MV-4-11 (cell line): ENCODE measurements at places on chromosomes 5 and 9.
A peak's percentile ranks its signal among the peaks of the same experiment; 100 is the strongest.

GRCh38 chr5:116695681-116696080, 121.1 kb upstream of the SEMA6A start:
- no peak for DNase-seq

GRCh38 chr9:104682642-104683041, 11.7 kb upstream of the OR13D1 start:
- peak; percentile 53 for DNase-seq

GRCh38 chr5:62477801-62478200, 65.2 kb downstream of the IPO11 start:
- peak; percentile 18 for DNase-seq

DNA sequence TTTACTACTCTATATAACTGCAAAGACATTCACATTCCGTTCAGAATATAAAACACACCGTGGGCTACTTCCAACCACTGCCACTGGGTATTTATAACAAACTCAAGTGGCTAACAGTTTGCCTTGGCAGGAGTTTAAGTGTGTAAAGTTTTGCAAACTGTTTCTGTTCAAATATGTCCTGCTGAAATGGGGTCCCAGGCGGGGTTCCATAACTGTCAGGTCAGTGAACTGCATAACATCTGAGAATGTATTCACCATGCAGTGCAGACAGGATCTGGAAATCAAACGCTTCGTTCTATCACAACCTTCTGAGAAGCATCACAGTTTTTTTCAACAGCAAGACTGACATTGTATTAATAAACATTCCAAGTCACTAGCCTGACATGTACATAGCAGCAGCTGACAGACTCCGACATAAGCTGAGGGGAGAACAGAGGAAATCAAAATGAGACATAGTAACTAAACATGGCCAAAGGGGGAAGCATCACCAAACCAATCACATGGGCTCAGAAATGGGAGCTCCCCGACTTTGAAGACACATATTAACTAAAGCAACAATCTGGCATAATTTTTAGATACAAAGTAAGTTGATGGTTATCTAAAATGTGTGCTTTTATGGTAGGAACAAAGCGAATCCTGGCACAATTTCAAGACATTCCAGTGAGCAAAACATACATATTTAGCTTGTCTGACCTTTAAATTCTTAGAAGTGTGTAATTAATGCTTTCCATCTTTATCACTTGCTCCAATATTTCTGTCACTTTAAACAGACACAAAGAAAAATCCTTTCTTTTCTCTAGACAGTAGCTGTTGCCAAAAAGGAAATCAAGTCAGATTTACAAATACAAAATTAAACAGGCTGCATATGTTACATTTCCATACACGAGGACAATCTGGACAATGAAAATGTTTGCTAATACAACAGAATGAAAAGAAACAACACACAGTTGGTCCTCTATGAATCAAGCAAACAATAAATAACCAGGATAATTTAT, 156.8 kb downstream of the MAPKAP1 start:
- DNase-seq = no peak

DNA sequence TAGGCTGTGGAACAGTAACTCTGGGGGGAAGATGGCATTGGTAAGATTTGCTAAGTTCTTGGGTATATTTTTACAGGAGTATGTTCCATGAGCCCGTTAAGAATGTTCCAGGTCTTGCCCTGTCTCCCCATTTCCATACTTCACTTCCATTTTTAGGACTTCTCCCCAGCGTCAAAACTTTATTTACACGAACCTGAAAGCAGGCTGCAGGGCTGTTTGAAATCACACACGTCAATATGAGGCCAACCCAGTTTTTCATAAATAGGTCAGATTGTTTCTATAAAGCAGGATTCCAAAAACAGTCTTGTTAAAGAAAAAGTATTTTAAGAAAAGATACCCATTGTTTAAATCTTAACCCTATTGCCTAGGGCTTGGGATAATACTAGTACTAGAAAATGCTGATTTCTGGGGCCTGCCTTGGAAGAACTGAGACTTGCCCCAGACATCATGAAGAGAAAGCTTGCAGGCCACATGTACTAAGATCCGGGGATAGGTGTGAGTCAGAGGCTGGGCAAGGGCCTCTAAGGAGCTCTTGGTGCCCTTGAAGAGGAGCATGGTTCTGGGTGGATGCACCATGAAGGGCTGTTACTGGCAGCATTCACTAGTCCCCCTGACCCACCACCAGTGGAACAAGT, 24.2 kb downstream of the TRIO start:
- peak; percentile 11 for DNase-seq

GRCh38 chr5:32595118-32595517, 9.8 kb downstream of the SUB1 start:
- DNase-seq = no peak

DNA sequence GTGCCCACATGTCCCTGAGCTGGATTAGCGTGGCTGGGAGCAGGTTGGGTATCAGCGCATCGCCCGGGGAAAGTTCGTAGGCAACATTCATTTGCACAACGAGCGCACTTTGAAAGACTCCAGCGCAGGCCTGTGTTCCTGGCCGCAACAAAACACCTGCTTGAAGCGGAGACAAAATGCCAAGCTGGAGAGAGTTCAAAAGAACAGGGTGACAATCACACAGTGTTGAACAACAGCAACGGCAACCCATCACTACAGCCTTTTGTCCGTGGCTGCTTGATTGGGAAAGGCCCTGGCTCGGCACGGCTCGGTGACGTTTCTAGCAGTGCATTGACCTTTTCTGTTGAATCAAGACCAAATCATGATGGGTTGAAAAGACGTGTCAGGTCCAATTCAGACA, 336.3 kb downstream of the IRX1 start:
- DNase-seq = no peak

GRCh38 chr5:151706906-151707305, 20.2 kb upstream of the SPARC start:
- DNase-seq = no peak

DNA sequence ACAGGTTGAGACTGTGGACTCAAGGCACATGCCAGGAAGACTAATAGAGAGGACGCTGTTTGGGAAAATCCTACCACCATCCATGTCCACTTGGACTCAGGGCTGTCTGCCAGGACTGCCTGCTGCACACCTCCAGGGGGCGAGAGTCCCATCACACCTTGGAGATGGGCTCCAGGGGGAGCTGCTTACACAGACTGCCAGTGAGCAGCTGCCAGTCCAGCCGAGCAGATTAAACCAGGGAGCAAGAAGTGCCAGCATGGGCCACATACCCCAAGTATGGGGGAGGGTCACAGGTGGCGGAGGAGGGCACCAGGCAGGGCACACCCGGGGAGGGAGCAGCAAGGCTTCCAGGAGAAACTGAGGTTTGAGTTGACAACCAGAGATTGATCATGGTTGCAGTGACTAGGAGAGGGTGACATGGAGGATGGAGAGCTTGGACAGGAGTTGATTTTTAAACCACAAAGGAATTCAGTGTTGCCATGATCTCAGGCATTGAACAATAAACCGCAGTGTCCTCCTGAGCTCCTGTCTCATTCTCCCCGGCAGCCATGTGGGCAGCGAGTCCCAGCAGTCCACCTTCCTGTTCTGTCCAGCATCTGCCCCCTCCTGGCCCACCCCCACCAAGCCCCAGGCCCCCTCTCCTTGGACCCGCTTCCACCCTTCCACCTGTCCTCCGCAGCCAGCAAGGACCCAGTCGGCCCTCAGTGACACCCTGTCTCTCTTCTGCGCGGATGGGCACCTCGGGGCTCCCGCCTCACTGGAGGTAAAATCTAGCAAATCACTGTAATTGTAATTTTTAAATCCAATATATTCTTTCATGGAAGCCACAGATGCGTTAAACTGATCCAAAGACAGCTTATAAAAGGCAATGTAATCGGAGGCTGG, 3.1 kb upstream of the VAV2 start:
- DNase-seq = no peak

GRCh38 chr9:112348257-112349007, 15.0 kb upstream of the PTBP3 start:
- DNase-seq = peak; percentile 53

DNA sequence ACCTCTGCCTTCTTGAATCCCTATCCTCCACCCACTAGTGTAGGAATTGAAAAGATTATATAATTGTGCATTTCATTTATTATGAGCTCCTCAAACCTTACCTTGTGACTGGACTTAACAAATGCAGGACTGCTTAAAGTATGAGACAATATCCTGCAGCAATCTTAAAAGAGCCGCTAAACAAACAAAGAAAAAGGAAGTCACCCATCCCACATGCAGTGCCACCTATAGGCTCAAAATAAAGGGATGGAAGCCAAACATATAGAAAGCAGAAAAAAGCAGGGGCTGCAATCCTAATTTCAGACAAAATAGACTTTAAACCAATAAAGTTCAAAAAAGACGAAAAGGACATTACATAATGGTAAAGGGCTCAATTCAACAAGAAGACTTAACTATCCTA, 8.7 kb downstream of the PCAT7 start:
- DNase-seq = peak; percentile 33

DNA sequence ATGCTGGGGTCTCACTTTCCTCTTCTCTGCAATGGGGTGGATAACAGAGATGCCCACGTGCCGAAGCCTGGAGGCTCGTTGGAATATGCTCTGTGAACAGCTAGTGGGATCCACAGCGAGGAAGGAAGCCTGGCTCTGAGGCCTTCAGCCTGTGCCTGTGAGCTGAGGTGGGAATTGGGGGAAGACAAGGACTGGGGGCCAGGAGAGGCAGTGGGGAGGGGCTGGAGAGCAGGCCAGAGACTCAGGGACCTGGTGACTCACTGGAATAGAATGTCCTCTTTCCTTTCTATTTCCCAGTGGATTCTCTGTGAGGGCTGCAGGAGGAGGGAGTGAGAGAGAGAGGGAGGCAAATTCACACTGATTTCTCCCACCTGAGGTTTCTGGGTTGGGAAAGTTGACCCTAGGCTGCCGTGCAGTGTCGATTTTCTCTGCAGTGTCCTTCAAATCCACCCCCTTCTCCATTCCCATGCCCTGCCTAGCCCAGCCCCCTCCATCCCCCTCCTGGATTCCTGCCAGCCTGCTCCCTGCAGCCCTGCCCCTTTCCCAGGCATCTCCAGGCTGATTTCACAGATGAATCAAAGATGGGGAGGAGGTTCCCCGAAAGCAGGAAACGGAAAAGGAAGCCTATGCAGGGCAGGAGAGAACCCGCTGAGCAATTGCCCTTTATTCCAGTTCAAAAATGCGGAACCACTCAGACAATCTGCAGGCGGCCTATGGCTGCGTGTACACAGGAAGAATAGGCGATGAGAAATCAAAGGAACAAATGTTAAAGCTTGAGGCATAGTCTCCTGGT, 1.4 kb upstream of the SPAAR start:
- peak; percentile 65 for DNase-seq

- peak; percentile 18 for DNase-seq
Observed at GRCh38 chr5:151578326-151579025, 12.7 kb downstream of the FAT2 start.

GRCh38 chr9:15670246-15670645, 117.4 kb downstream of the CCDC171 start:
- DNase-seq = no peak

DNA sequence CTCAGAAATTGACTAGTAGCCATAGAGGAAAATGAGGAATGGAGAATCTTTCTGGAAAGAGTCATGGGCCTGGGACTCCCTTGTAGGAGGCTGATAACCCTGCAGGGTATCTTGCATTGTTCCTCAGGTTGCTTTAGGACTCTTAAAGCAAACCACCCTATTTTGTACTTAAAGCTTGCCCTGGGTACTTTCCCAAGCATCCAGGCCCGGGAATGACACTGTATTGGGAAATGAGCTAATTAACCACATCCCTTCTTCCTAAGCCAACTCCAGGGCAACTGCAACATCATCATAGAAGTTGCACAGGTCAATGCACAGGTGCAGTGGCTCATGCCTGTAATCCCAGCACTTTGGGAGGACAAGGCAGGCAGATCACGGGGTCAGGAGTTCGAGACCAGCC, 55.9 kb downstream of the UGCG start:
- no peak for DNase-seq

- no peak for DNase-seq
Observed at GRCh38 chr9:99345942-99346341, 123.9 kb downstream of the SEC61B start.

GRCh38 chr9:96508227-96508940, 58.4 kb downstream of the HABP4 start:
- no peak for DNase-seq

GRCh38 chr5:170338933-170339779, 41.6 kb upstream of the LCP2 start:
- peak; percentile 73 for DNase-seq

DNA sequence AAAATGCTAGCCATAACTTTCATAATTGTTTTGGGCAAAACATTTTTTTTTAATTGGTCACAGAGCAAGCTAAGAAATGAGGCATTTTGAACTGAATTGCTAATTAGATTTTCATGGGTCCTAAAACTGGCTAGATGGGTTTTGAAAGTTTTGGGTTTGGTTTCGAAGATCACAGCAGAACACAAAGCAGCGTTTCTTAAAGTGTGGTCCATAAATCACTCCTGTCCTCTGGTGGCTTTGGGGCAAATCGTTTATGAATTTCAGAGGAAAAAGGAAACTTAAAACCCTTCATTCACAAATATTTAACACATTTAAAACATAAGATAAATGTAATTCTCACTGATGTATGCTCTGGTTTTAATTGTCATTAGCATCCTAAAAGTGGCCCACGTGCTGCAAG, 503.7 kb downstream of the SPATA31D1 start:
- no peak for DNase-seq
